ENCODE measurements at places on chromosomes 2 and 18.

- no peak for DNase-seq
Observed at GRCh38 chr2:195759877-195760276, 102.9 kb downstream of the SLC39A10 start.

DNA sequence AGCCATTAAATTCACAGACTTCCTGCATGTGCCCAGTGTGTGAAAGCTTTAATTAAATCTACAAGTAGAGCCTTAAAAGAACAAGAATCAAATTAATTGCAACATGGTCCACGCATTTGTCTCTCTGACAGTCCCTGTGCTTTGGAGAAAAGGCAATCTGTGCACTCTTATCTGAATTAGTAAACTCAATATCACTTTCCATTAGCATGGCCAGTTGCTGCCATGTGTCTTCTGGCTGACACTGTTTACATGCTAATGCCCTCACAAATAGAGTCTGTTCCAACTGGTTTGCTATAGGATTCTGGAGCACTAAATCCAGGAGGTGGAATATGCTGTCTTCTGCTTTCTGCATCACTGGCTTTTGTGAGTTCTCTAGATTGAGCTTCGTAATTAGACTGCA lies 434.5 kb upstream of the RAB12 start:
- no peak for DNase-seq

DNA sequence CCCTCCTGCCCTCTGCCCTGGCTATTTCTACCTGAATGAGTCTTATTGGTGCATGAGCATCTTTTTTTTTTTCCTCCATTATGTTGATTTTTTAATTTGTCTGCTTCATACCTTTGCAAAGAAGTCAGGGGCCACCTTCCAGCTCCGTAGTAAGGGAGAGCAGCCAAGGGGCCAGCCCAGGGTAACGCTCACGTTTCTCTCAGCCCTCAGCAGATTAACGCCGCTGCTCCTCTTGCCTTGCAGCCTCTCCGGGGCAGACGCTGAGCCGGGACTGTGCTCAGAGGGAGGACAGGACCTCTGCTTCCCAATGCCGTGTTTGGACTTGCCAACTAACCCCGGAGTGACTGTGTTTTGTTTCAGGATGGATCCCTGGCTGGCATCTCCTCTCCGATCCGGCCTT lies 241.7 kb downstream of the ATAD2B start:
- DNase-seq = no peak

GRCh38 chr2:43631618-43632317 lies 5.3 kb upstream of the PLEKHH2 start:
- no peak for DNase-seq

- DNase-seq = no peak
Observed at GRCh38 chr18:25825056-25825455, 265.4 kb downstream of the SS18 start.

DNA sequence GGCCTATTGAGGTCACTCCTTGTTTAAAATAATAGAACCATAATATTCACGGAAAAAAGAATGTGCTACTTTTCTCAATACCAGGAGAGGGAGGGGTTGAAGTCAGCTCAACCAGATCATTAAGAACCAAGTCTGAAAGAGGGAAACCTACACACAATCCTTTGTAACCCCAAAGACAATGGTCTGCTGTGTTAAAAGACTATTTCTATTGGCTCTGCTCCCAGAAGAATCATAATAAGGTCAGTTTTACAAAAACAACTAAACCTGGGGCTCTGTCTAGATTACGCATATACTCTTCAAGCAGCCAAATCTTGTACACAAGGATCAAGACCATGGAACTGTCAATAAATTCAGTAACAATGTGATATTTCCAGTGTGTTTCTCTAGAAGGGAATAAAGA lies 177.2 kb upstream of the CRIM1 start:
- DNase-seq = no peak

- no peak for DNase-seq
Observed at GRCh38 chr2:145488571-145488970, 968.7 kb upstream of the ZEB2 start.

GRCh38 chr2:21467280-21467818 lies 343.6 kb downstream of the TDRD15 start:
- DNase-seq = no peak

Data from NCI-H187 (cell line).